ENCODE measurements at places on chromosomes 7 and 10.

DNA sequence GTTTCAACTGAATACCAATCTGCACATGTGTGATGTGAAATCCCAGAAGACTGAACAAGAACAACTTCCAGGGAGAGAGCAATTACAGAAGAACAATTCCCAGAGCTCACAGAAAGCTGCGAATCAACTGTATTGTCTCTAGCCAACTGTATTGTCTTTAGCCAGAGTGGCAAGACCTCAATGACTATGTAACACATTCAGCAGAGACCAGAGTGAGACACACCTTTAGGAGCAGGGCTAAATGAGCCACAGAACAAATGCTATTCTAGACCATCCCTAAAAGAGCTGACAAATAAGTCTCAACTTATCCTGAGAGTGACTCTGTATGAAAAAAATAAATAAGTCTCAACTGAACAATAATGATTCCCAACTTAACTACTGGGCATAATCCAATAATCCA is 72.0 kb downstream of the KMT2C start:
- DNase-seq: no peak

DNA sequence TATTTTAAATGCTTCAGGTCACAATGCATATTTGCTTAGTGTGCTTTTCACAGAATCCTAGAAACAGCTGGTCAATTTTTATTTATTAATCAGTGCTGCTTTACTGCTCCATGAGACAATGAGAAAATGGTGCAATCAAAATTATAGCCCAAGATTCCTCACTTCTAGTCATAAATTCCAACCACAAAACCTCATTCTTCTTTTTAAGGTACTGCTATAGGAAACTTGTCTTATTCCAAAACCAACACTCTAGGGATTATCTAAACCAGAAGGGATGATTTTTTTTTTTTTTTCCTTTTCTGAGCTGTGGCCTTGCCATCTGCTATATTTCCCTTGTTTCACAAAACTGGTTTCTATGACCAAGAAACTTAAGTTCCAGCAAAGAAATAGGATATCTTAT is 64.0 kb upstream of the SEMA3A start:
- DNase-seq: no peak

DNA sequence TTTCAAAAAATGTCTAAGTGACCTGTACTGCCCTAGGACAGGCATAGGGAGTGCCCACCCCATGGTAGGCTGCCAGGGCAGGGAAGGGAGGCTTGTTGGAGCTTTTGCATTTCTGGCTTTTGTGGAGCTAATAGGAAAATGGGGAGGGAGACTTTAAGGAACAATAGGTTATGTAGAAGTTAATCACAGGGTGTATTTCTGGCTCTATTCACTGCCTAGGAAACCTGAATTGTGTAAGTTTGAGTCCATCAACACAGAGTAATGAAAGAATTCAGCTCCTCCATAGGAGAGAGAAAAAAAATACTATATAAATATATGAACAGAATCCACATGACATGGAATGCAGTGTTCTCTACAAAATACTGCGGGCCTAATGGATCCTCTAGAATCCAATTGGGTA is 661.5 kb downstream of the KCNMA1 start:
- no peak for DNase-seq

GRCh38 chr10:78755063-78755701 is 313.6 kb upstream of the ZMIZ1 start:
- DNase-seq: no peak

- no peak for DNase-seq
Observed at GRCh38 chr7:149194799-149195179, 557 bp upstream of the ZNF282 start.

Measured in ACHN (cell line).